ENCODE measurements at places on chromosomes 2 and 18. TPM values are rescaled to one million over a fixed set of nuclear protein-coding genes. Genes with fewer than 3 reads are reported as not detected.

- no peak for DNase-seq
Observed at GRCh38 chr2:31318361-31319336, 84.7 kb downstream of the EHD3 start.

- no peak for DNase-seq
Observed at GRCh38 chr18:32317651-32318050, 127.8 kb downstream of the MEP1B start.

DNA sequence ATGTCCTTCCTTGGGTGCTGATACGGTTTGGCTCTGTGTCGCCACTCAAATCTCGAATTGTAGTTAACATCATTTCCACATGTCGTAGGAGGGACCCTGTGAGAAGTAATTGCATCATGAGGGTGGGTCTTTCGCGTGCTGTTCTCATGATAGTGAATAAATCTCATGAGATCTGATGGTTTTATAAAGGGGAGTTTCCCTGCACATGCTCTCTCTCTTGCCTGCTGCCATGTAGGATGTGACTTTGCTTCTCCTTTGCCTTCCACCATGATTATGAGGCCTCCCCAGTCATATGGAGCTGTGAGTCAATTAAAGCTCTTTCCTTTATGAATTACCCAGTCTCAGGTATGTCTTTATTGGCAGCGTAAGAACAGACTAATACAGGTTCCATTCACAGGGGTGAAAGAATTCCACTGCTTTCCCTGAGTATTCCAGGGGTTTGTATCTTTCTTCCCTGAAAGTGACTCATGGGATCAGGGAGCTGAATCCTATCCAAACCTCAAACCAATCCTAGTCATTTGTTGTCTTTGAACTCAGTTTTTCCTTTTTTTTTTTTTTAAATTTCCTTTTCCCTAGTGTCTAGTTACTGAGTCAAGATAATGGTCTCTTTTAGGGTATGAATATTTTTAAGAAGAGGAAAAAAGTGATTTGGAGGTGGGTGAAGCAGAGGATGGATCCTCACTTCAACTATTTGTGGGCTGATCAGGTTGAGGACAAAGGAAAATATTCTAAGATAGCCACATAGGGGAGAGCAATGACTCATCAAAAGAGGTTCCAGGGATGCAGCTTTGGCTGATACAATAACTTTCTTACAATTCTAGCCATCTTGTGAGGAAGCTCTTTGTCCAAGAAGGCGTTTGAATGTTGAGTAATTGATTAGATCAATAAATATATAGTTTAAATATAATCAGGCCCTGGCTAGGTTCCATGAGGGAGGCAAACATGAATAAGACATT lies 19.5 kb upstream of the KCNE4 start:
- DNase-seq = no peak

- DNase-seq = no peak
Observed at GRCh38 chr2:218291318-218292047, 820 bp downstream of the TMBIM1 start.

DNA sequence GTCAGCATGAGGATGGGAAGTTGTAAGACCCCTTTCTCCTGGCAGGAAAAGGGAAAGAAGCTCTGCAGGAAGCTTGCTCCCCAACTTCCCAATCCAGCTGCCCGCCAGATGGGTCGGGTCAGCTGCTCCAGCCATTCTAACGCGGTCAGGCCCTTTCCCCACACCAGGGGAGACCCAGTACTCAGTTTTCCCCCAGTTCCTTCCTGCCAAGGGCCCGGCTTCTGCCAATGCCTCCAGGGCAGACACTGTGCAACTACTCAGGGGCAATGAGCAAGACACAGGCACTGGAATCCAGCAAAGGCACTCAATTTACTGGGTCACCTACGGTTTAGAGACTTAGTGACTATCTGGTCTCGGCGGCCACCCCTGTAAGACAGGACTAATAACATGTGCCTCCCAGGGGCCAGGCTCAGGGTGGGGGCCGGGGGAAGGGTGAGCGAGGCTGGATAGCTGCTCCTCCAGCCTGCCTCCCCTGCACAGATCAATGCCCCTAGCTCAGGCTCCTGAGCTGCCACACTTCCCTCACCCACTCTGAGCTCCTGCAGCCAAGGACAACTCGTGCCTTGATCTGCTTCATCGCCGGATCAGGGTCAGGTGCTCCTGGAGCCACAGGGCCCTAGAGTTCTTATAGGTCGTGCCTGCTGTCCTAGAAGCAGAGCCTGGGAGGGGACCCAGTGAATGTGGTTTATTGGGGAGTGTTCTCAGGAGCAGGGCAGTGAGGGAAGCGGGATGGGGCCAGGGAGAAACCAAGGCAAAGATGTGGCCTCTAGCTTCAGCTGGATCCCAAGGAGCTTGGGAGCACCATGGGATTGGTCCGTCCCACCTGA lies 171.1 kb downstream of the ZFP36L2 start:
- no peak for DNase-seq

REG3A gene
- polyA plus RNA-seq = not detected

COMMD1 gene
- polyA plus RNA-seq = 77.0 TPM
